Fibroblast of skin of right biceps (primary cell): ENCODE measurements at places on chromosomes 12 and 14.
A peak's percentile ranks its signal among the peaks of the same experiment; 100 is the strongest.

GRCh38 chr12:130685250-130685787 is 30.8 kb downstream of the RIMBP2 start:
- DNase-seq, result no peak

DNA sequence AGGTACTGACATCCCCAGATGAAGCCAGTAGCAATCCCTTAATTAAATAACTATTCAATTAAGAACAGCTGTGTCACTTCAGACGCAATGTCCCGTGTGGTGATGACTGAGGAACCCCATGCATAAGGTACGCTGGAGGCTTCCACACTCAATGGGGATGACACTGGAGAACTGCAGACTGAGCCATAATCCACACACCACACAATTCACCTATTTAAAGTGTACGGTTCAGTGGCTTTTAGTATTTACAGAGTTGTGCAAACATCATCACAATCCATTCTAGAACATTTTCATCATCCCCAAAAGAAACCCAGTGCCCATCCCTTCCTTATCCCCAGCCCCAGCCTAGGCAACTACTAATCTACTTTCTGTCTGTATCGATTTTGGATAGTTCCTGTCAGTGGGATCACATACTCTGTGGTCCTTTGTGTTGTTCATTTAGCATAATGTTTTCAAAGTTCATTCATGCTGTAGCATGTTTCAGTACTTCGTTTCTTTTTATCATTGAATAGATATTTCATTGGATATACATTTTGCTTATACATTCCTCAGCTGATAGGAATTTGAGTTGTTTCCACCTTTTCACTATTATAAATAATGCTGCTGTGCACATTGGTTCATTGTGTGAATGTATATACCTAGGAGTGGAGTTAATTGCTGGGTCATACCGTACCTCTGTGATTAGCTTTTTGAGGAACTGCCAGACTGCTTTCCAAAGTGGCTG is 61.1 kb downstream of the NINJ2 start:
- no peak for DNase-seq

GRCh38 chr12:4496145-4496838 is 42.4 kb upstream of the RAD51AP1 start:
- DNase-seq, result no peak

- no peak for DNase-seq
These were observed 196.5 kb upstream of the FRMD6 start for GRCh38 chr14:51455041-51455835.

DNA sequence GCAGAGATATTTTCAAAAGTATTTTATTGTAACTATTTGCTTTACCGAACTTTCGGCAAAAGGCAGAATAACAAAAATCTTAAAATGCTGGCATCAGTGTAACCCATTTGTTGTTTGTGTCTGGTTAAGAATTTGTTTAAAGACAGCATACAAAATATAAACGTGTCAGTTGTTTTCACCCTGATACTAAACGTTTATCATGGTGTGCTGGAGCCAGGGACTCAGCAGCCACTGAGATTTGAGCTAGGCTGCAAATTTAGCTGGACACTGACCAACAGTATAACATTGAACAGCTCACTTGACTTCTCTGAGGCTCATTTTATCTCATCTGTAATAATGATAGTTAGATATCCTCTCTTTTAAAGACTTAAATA is 183.7 kb downstream of the TMTC3 start:
- no peak for DNase-seq

GRCh38 chr12:55385891-55386290 is 14.4 kb upstream of the OR6C65 start:
- no peak for DNase-seq

DNA sequence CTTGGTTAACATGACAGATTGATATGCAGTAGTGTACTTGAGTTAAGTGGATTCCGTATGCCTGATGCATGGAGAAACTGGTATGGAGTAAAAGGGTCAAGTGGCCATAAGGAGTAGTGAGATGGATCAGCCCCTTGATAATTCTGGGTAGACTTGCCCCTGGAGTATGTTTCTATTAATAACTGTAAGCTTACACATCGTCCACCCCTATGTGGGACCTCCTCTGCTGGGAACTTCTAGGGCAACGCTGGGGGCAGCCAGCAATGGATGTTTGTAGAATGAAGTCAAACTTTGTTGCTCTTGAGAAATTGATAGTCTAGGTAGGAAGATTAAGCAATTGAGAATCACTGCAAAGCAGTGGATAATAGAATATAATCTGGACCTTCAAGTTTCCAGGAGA is 3.5 kb downstream of the C12orf75 start:
- DNase-seq, result peak; percentile 88

DNA sequence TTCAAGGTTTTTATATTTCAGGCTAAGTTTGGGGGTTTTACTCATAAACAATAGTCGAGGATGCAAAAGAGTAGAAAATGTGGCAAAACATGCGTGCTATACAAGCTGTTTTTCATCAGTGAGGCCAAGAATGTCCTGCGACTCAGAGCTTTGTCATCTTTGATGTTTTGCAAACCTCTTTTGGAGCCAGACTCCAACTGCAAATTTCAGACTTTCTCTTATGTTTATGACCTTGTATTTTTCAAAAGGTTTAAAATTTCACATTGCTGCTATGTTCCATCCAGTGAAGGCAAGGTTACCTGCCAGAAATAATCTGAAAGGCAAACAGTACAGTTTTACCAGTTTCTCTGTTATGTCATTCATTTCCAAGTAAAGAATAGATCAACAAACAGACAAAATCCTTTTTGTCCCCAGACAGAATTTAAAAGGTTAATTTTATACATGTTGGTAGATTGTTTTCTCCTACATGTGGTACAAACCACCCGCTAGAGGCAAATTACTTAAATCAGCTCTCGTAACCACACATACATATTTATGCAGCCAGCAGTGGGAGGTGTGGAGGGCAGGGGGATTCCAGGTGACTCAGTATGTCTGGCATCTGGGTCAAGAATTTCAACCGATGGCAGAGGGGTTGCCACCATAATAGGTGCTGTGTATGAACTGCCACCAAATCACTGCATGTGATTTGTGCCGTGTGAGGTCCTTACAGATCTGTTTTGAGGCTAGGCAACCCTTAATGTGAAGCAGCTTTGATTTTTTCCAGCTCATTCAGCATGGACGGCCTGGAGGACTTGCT is 119.8 kb upstream of the CPM start:
- DNase-seq, result peak; percentile 90

GRCh38 chr12:12983420-12984035 is 16.5 kb downstream of the HEBP1 start:
- DNase-seq, result peak; percentile 62

DNA sequence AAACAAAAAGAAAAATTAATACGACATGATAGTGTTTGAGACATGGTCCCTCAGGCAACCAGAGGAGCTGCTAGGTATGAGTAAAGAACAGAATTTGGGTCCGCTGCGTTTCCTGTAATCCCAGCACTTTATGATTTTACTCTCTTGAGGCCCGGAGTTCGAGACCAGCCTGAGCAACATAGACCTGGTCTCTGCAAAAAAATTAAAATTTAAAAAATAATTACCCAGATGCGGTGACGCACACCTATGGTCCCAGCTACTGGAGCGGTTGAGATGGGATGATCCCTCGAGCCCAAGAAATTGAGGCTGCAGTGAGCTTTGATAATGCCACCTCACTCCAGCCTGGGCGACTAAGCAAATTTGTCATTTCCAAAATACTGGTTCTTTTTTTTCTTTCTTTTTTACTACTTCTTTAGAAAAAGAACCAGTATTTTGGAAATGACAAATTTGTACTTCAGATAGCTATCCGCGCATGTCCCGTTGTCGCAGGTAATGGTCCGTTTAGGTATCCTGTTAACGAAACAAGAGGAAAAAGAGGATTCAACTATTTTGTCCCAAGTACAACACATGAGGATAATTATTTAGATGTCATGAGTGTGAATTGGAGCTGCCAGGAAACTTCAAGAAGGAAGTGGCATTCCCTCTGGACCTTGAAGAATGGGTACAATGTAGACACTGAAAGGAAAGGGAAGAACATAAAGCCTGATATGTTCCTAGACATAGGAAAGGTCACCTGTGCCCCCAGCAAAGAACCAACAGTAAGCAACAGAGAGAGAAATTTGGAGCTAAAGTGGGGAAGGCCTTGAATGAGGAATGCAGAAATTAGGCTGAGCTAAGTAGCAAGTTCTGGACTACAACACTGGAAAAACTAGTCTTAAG is 1.2 kb upstream of the HECTD1 start:
- DNase-seq, result no peak

DNA sequence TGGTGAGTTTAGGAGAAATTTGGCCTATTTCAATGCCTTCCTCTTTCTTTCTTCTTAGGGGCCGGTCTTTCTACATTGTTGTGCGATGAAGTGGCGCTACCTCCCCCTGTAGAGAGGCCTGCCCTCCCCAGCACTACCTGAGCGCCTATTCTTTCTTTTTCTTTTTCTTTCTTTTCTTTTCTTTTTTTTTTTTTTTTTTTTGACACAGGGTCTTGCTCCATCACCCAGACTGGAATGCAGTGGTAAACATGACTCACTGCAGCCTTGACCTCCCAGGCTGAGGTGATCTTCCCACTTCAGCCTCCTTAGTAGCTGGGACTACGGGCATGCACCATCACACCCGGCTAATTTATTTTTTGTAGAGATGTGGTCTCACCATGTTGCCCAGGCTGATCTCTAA is 136.1 kb upstream of the MAX start:
- peak; percentile 88 for DNase-seq

DNA sequence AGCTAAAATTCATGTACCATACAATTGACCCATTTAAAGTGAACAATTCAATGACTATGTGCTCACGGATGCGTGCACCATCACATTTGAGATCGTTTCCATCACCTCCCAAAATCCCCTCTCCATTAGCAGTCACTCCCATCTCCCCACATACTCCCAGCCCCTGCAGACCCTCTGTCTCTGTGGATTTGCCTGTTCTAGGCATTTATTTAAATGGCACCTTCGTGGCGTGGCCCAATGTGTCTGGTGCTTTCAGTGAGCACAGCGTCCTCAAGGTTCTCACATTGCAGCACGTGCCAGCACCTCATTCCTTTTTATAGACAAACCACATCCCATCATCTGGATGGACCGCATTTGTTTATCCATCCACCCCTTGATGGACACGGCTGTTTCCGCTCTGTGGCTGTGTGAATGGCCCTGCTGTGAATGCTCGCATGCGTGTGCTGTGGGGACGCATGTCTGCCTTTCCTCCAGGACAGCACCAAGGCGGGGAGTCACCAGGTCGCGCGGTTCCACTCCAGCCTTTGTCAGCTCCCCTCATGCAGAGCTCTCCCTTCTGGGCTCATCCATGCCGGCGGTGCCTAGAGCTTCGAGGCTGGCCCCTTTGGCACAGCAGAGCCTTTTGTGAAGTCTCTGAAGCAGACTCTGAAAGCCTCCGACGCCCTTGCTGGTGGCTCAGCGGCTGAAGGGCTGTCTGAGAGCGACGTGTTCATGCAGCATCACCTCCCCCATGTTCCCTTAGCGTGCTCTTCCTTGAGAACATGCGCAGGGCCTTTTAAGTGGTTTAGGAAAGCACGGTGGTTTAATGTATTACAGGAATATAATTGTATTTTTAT is 184.4 kb downstream of the KIF26A start:
- no peak for DNase-seq

GRCh38 chr12:1796515-1797010 is 23.8 kb upstream of the LRTM2 start:
- DNase-seq, result peak; percentile 22

DNA sequence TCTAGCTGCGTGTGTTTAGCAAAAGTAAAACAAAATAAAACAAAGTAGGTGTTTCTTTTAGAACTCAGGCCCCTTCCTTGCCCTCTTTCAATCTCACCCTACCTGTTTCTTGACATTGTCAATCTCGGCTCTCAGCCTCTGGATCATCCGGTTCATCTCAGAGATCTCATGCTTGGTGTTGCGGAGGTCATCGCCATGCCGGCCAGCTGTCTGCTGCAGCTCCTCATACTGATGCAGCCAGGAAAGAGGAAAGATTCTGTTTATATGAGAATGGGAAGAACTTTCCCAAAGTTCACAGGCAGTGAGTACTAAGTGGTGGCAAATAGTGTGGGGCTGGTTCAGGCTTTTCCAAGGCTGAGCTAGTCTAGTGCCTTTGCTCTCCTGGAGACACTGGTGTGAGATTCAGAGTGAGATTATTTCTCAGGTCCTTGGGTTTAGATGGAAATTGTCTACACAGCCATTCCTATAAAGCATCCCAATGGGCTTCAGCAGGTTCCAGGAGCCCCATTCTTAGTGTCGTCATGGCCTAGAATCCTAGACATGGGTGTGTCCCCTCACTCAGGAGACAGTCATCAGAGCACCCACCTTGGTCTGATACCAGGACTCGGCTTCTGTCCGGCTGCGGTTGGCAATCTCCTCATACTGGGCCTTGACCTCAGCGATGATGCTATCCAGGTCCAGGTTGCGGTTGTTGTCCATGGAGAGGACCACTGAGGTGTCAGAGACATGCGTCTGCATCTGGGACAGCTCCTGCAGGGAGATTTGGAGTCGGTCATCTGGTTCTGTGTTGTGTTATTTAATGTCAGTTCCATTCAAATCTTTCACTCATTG is 3.0 kb downstream of the KRT5 start:
- DNase-seq, result no peak

GRCh38 chr14:102317564-102318248 is 1.8 kb upstream of the ZNF839 start:
- no peak for DNase-seq

- no peak for DNase-seq
These were observed 39.1 kb downstream of the IQSEC3 start for GRCh38 chr12:105696-106095.

GRCh38 chr14:68753690-68754089 is 39.2 kb downstream of the ZFP36L1 start:
- peak; percentile 74 for DNase-seq

- DNase-seq, result peak; percentile 52
These were observed 723.3 kb upstream of the FLRT2 start for GRCh38 chr14:84806622-84807021.

DNA sequence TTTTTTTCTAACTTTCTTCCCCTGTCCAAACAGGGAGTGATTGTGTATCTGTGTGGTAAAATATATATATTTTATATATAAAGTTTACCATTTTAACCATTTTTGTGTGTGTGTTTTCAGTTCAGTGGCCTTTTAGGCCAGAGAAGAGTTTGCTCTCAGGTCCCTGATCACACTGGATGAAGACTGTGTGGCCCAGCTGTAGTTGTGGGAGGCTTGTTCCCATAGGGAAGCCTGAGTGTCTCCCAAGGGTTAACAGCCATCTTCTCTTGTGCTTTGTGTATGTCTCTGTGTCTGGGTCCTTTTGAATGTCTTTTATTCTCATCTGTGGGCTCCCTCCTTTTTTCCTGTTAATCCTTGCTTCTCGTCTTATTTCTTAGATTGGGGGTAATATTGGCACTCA is 23.4 kb downstream of the CGRRF1 start:
- no peak for DNase-seq

GRCh38 chr12:2963154-2963759 is 4.1 kb downstream of the TEAD4 start:
- DNase-seq, result no peak

DNA sequence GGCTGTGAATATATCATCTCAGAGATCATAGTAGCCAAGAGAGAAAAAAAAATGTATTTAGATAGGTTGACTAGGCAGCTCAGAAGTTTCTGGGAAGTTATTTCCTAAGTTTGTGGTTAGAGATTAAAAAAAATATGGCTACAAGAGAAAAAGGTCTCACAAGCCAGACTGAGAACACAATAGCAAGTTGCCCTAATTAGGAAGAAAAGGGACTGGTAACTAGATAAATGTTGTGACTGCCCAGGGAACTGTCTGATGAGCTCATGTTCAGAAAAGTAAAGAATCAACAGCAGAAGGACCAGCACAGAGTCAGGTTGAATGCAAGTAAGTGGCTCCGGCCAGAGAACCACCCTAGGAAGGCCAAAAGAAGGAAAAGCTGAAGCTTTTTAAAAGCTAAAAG is 256.6 kb downstream of the PRKD1 start:
- peak; percentile 53 for DNase-seq
